ENCODE measurements at places on chromosomes 1 and 21.

DNA sequence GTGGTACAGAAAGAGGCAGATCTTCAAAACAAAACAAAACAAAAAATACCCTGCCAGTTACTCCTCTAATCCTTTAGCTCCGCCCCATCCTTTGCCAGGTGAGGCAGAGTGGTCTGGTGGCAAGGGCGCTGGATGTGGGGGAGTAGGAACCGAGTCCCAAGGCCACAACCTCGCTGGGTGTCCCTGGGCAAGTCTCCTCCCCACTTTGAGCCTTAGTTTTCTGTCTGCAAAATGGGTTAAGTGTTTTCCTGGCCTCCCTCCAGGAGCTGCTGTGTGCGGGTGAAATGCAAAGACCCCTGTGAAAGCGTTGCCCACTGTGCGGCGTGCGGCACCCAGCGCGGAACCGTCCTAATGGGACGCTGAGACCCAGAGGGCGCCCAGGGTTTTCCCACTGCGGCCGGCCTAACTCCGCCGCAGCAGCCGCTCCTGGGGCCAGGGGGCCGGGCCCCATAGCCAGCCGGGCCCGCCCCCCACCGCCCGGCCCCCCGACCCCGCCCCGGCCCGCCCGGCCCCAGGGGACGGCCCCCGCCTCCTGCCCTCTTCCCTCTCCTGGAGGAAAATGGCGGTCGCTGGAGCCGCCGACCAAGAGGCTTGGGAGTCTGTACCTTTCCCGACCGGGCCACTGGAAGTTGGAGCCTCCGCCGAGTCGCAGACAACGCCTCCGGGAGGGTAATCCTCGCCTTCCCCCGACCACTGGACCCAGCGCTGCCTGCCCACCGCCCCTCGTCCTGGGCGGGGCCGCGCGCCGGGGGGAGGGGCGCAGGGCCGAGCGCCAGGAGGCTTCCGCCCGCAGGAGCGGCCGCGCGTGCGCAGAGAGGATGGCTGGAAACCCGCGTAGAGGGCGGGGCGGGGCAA lies at the start of the genes ERMAP and SVBP:
TSS of gene ERMAP (plus strand) at position 538 of the 855 bp plus-strand sequence. CDS start 13,327 bp downstream, outside the sequence.
TSS of gene SVBP (minus strand) at position 813 of the 855 bp plus-strand sequence. CDS start 853 bp downstream, outside the sequence.
- DNase-seq = peak; percentile 58

- no peak for DNase-seq
These were observed 65.9 kb downstream of the PIK3CD start for GRCh38 chr1:9717193-9718005.

DNA sequence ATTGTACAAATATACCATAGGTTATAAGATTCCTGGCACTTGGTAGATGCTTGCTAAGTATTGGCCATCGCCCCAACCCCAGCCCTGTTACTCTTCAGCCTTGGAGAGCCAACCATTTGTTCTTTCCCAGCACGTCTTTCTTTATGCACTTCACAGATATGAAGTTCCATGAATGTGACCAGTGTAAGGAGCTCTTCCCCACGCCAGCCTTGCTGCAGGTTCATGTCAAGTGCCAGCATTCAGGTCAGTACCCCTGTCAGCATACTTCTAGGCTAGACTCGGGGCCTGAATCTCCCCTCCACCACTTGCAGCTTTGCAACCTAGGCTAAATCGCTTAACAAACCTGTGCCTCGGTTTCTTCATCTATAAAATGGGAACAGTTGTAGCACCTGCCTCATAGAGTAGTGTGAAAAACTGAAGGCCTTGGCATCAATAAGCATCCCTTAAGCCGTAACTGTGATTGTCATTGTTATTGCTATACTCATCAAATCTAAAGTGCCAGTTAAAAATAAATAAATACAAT lies 41.0 kb upstream of the EPHA8 start:
- DNase-seq = no peak

- no peak for DNase-seq
These were observed 188.2 kb downstream of the OMA1 start for GRCh38 chr1:58358346-58358745.

GRCh38 chr1:176932114-176933104 lies 232.1 kb downstream of the ASTN1 start:
- DNase-seq = no peak

DNA sequence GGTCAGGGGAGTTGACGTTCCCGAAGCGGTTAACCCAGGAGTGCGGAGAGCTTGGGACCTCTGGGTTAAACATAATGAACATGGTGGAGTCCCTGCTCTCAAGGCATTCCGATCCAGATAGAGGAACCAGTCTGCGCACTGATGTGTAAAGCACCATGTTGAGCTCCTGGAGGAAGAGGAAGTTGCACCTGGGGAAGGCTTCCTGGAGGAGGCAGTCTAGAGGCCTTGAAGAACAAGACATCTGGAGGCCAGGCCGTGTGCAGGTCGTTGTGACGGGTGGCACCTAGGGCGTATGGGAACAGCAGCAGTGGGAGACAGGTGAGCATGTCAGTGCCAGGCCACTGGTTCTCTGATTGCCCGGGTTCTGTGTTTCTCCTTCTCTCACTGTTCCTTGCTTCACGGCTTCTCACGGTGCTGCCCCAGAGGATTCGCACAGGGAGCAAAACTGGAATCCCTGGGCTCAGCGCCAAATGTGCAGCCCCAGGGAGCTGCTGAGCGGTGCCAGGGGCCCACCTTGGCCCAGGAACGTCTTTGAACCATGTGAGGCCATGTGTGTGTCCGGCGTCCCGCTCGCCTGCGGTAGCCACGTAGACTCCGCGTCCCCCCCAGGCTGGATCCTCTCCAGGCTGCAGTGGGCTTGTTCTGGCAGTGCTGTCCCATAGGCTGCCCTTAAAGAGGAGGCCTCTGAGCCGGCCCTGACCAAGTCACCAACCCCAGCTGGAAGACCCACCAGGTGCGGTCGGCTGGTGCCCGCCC lies 122.9 kb upstream of the GALNT2 start:
- no peak for DNase-seq

DNA sequence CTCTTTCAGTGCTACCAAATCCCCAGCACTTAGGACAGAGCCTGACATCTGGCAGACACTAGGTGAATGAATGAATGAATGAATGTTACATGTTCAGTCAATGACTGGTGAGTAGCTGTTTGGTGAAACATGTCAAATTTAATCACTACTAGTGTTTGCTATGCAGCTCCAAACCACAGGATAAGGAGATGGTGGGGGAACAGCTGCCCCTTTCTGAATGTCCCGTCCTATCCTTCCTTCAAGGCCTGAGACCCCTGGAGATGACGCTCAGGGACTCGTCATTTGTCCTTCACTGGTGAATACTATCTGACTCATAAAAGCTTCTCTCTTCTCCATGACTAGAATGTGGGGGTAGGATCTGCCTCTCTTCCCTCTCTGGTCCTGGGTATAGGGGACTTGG lies 175.4 kb downstream of the HIVEP3 start:
- DNase-seq = no peak

DNA sequence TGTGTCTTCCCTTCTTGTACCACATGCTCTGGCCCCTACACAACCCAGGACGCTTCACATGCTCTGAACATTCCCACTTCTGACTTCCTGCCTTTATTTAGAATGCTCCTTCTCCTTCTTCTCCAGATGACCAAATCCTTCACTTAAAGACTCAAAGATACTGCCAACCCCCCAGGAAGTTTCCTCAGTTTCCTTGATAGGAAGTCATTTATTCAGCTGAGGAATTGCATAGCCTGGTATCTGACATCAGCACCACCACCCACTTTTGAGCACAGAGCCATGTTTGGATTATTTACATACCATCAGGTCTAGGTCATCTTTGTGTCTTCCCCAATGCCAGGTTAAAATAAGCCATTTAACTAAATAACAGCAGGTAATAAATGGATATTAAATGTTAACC lies 42.4 kb downstream of the GFI1 start:
- DNase-seq = no peak

- no peak for DNase-seq
These were observed 35.2 kb downstream of the NEK2 start for GRCh38 chr1:211640301-211640630.

DNA sequence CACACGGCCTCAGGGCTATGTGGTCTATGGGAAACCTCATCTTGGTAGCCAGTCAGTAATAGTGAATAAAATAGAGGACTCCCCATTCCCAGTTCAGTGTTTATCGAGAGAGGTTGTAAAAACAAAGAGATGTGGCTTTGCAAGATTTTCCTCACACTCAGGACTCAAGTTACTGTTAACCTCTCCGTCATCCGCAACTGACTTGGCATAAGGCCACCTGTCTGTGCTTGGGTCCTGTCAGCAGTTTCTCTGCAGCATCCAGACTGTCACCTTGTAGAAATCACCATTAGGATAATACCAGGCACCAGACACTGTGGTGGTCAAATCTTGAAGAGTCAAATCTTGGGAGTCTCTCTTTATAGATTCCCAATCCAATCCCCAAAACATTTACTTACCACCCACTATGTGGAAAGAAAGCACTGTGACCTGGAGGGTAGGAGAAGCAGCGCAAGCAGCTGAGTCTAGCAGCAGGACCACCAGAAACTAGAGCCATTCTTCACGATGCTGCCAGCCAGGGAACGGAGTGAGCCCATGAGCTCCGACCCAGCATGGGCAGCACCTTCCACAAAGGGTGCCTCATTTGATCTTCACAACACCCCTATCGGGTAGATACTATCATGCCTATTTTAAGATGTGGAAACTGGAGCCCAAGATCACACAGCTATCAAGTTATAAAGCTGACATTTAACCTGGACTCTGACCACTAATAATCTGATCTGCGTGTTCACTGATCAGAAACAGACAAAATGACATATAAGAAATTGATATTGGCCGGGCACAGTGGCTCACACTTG lies 5.6 kb upstream of the GPR25 start:
- no peak for DNase-seq

DNA sequence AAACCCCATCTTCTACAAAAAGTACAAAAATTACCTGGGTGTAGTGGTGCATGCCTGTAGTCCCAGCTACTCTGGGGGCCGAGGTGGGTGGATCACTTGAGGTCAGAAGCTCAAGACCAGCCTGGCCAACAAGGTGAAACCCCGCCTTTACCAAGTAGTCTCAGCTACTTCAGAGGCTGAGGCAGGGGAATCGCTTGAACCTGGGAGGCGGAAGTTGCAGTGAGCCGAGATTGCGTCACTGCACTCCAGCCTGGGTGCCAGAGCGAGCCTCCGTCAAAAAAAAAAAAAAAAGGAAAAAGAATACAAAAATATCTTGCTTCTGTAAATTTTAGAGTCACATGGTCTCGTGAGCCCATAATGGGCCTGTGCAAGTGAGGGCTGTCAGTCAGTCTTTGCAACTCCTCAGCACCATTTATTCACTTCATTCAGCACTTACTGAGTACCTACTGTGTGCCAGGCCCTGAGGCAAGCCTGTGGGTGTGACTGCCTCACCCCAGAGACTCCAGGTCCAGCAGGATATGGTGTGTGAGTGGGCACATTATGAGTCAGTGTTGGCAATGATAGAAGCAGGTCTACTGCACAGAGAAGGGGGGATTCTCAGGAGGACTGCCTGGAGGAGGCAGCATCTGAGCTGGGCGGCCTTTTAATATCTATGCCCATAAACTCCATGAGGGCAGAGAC lies 46.8 kb upstream of the TARDBP start:
- DNase-seq = no peak

- DNase-seq = no peak
These were observed 11.3 kb downstream of the RAB29 start for GRCh38 chr1:205763980-205764379.

- no peak for DNase-seq
These were observed 31.0 kb upstream of the IL10 start for GRCh38 chr1:206803221-206803730.

- DNase-seq = no peak
These were observed 92.1 kb downstream of the PRKAB2 start for GRCh38 chr1:147080006-147080661.

DNA sequence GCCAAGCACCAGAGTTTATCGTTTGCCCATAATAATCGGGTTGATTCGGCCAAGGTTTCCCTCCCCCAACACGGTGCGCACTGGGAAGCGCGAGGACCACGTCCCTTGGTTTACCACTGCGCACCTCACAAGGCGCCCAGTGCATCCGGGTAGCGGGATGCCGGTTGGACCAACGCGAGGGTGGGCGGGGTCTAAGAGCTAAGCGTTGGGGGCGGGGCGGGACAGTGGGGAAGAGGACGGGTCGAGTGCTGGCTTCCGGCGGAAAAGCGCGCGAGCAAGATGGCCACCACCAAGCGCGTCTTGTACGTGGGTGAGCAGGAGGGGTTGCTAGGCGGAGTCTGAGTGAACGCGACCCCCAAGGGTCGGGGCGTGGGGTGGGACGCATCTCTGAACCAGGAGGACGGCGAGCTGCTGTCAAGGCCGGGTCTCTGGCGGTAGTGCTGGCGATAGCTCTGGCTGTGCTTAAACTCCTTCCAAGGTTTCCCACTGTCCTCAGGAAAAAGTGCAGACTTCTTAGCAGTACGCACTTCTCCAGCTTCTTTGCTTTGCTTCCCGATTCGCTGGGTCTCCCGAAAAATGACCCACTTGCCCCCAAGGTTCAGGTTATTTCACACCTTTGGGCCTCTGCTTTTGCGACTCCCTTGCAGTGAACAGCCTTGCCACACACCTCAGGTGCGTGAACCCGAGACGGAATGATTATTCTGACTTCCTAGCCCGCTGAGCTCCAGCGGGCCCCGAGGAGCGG lies at the start of gene PPIE:
TSS of gene PPIE (plus strand) at position 261 of the 745 bp plus-strand sequence. CDS start at position 280, 19 bp downstream.
- DNase-seq = peak; percentile 77

DNA sequence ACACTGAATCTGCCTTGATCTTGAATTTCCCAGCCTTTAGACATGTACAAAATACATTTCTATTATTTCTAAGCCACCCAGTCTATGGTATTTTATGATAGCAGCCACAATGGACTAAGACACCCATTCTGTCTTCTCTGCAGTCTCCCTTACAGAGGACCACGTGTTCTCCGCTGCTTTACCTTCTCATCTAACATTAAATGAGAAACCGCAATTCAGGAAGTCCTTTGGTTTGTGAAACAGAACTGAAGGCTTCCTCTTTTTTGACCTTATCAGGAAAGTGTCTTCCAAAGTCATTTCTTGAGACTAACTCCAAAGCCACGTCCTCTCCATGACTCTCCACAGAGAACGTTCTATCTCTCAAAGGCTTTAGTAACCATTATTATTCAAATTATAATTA lies 560.1 kb downstream of the OMA1 start:
- DNase-seq = no peak

DNA sequence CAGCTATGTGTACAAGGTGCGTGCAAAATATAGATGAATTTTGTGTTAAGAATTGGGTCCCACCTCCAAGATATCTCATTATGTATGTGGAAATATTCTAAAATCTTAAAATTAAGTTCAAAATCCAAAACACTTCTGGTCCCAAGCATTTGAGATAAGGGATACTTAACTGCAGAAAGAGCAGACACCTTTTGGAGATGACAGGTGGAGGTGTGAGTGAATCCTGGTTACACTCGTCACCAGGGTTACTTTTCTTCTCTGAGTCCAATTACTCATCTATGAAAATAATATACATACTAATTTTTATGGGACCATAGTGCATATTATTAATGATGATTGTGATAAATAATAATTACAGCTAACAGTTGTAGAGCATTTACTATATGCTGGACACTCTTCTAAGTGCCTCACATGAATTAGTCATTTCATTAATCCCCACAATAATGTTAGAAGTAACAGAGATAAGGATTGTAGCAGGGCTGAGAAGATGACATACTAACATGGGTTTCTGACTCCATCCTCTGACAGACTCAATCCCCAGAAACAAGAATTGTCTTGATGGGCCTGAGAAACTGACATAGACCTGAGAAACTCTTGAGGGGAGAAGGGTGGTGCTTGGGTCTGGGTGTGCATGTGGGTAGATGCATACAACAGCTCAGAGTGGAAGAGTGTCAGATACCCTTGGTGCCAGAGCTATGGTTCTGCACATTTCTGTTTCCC lies 8.3 kb upstream of the FASLG start:
- DNase-seq = no peak

Measured in amniotic stem cell (primary cell).